HT-29 (cell line): ENCODE measurements at places on chromosomes 5 and 9. TPM values are rescaled to one million over a fixed set of nuclear protein-coding genes. Genes with fewer than 3 reads are reported as not detected.
A peak's percentile ranks its signal among the peaks of the same experiment; 100 is the strongest.

CRHBP gene
- total RNA-seq = not detected in 2 replicates

GRCh38 chr5:3954633-3955032, 359.0 kb downstream of the IRX1 start:
- DNase-seq = no peak

DNA sequence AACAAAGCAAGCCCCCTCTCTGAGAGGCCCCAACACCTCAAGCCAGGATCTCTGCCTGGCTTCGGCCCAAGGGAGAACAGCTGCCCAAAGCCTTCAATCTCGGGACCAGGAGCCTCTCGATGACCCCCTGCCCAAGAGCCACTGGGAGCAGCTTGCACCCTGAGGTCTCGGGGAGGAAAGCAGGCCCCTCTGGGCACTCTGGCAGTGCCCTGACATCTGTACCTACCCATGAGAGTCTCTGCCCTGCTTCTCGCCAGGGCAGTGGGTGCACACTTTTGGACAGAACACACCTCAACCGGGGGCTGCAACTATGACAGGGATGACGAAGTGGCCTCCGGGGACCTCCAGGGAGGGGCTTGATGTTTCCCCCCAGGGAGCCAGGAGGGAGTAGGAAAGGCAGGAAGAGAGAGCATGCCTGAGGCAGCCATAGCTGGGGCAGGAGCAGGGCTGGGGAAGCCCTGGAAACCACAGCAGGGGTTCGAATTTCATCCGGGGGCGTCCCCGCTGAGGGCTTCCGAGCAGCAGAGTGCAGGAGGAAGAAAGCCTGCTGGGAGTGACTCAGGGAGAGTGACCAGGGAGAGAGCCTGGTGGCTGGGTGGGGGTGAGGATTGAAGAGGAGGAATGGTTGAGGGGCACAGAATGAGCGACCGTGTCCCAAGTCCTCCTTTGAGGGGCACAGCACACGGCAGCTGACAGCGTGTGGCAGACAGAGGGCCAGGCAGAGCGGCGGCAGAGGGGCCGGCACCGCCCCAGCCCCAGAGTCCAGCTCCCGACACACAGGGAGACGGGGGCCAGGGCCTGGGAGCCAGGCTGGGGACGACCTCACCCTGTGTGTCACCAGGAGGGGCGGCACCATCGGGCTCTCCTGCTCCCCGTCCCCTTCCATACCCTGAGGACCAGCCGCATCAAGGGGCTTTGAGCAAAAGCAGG, 1.8 kb downstream of the LPCAT1 start:
- DNase-seq = no peak

- no peak for DNase-seq
These were observed 27.4 kb upstream of the ANKRD34B start for GRCh38 chr5:80597500-80597899.

FAM78A gene
- total RNA-seq = 0.57 and 1.2 TPM in 2 replicates

- DNase-seq = peak; percentile 95
These were observed at the start of gene GAPVD1 for GRCh38 chr9:125261501-125262293. Gene GAPVD1, plus strand, starts transcription at chr9:125261826. Its CDS starts 37,096 bp downstream, at chr9:125298922.

SCGB3A2 gene
- total RNA-seq = not detected in 2 replicates

- no peak for DNase-seq
These were observed 22.3 kb downstream of the LPAR1 start for GRCh38 chr9:111016016-111016415.

PPP3R2 gene
- total RNA-seq = not detected in 2 replicates

DNA sequence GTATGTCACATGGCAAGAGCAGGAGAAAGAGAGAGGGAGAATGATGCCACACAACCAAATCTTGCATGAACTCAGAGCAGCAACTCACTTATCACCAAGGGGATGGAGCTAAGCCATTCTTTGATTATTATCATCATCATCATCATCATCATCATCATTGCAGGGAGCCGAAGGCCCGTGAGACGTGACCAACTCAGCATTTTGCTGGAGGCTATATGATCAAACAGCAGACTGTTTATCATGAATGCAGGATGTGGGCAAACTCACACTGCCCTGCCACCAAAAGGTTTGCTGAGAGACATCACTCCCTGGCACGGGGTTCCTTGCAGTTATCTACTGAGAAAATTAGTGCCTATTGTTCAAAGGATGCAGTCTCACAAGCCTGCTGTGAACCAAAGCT, 8.6 kb upstream of the ZNF169 start:
- no peak for DNase-seq

- no peak for DNase-seq
These were observed 344.8 kb upstream of the RPS23 start for GRCh38 chr5:82622711-82623514.

EPB41L4B gene
- total RNA-seq = 8.2 and 10.1 TPM in 2 replicates

ANGPTL2 gene
- total RNA-seq = 0.08 and 0.29 TPM in 2 replicates

CKMT2 gene
- total RNA-seq = 0.44 TPM in 1 of 2 replicates, not detected in the other

SLC25A2 gene
- 0.33 TPM in 1 of 2 replicates, not detected in the other for total RNA-seq

SPARC gene
- not detected in 2 replicates for total RNA-seq

GRCh38 chr9:76798527-76798926, 34.3 kb downstream of the PCA3 start:
- no peak for DNase-seq

DNA sequence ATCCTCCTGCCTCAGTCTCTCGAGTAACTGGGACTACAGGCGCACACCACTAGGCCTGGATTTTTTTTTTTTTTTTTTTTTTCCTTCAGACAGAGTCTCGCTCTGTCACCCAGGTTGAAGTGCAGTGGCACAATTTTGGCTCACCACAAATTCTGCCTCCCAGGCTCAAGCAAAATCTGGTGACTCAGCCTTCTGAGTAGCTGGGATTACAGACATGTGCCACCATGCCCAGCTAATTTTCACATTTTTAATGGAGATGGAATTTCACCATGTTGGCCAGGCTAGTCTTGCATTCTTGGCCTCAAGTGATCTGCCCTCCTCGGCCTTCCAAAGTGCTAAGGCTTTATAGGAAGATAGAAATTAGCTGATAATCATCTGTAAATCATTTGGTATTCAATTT, 43.9 kb downstream of the NSA2 start:
- no peak for DNase-seq

DNA sequence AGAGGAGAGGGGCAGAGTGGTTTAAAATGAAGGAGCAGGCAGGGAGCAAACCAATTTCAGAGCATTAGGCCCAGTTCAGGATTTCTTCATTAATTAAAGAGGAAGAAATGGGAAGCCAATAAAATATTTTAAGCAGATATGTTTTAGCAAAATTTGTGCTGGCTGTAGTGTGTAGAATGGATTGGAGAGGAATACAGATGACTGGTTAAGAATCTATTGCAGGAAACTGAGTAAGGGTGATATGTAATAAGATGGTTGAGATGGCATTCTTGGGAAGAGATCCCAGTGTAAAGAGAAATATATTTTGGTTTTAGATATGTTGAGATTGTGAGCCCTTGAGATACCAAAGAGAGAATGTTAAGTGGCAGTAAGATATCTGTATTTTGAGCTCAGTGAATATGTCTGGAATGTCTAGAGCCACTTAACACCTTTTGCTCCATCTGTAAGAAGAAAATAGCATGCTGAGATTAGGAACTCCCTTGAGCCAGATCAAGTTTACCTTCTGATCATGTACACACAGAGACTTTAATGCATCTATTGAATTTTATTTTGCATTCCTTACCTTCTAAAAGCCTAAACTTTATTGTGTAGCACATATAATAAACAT, 79.5 kb upstream of the SLC27A6 start:
- DNase-seq = no peak

GRCh38 chr9:110615498-110615897, 36.0 kb upstream of the SVEP1 start:
- DNase-seq = no peak

- no peak for DNase-seq
These were observed 378.8 kb upstream of the TUSC1 start for GRCh38 chr9:26057050-26057449.

DNA sequence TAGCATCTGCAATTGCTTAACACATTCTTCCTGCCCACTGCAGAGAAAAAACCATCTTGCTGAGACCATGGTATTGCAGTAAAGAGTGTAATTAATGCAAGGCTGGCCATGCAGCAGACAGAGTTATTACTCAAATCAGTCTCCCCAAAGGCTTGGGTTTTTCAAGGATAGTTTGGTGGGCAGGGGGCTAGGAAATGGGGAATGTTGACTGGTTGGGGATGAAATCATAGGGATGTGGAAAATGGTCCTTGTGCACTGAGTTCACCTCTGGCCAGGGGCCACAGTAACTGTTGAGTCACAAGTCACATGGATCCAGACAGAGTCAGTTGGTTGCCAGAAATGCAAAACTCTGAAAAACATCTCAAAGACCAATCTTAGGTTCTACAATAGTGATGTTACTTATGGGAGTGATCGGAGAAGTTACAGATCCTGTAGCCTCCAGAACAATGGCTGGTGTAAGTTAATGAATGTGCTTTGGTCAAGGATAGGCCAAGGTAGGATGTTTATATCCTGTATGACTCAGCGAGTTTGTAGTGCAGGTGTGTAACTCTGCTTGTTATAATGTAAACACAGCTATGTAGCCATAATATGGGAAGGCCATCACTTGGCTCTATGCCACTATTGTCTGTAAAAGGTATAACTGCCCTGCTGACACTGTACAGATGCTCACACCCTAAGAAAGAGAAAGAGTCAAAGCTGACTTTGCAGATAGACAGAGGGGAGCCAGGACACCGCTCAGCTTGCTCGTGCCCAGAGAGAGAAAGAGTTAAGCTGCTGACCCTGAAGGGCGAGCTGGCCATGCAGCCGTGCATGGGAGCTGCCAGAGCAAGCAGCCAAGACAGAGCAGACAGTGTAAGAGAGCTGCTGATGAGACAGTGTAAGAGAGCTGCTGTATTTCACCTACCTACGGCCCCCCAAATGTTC, 27.2 kb downstream of the C9orf152 start:
- peak; percentile 40 for DNase-seq

- DNase-seq = no peak
These were observed 6.6 kb downstream of the DMXL1 start for GRCh38 chr5:119077444-119077843.

- DNase-seq = no peak
These were observed 1.5 kb upstream of the SARDH start for GRCh38 chr9:133739408-133740280.
